ENCODE measurements at places on chromosomes 2 and 18.

DNA sequence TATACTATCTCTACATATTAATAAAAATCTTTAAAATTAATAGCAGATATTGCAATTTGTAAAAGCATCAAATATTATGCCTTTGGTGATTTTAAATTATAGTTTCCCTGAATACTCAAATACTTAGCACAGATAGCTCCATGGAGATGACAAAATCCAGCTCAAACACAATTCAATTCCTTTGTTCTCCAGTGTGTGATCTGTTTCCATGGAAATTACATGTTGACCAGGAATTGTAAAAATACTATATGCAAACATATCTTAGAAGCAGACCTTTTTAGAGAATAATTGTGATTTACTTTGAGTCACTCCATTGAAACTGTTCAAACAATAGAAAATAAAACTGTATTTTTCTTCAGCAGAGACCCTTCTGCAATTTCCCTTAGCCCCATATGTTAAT lies 68.3 kb downstream of the FAM161A start:
- DNase-seq, result no peak

DNA sequence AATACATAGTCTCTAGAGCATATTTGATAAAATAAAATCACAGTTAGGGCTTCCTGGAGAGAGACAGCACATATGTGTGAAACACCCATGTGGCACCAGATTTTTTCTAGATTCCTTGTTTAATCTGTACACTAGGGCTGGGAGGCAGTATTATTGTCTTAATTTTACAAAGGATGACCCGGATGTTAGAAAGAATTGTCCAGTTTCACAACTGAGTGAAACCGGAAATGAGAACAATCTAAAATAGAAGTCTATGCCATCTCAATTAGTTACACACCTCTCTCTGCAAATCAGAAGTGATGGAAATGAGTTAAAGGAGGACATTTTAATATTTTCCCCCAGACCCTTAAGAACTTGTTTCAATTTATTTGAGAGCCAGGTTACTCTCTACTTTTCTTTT lies 463.7 kb upstream of the DSEL start:
- DNase-seq, result no peak

DNA sequence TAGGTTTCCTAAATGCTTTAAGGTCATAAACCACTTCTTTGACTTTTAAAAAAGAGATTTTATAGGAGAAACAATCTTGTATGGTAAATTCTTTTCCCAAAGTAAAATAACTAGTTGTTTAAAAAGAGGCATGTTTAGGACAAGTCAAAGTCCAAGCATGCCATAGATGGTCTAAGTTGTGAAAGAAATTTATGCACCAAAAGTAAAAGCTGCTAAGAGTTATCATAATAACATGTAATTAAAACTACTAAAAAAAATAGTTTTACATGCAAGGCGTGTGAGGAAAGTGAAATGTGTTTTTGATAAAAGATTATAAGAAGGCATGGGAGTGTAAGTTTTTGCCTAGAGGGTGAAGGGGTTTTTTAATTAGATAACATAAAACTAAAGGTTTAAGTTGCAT lies 22.5 kb downstream of the FAM210A start:
- DNase-seq, result no peak

- no peak for DNase-seq
Measured at GRCh38 chr18:52190195-52190594, 149.8 kb upstream of the DCC start.
